ENCODE measurements at places on chromosomes 13 and 19.

DNA sequence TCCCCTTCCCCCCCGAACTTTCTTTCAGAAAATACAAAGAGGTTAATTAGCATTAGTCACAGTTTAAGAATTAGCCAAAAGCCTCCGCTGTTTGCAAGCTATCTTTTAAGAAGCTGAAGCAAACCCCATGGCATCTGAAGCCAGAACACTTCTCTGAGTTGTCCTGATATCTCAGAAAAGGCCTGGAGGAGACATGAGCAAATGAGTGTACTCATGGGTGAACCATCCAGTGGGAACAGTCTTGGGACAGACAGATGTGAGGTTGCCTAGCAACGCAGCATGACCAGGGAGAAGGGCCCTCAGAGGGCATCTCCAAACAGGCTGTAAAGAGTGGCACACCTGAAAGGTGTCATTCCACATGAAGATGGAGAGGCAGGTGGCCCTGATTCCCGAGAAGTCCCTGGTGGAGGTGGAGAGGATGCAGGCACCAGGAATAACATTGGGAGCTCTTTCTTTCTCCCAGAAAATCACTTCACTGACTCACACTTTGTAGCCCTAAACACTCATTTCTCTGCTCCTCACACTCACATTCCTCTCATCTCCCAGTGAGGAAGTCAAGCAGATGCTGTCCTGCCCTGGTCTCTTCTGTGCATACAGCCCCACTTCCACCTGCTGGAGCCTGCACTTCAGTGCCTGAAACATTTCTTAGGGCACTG, 87.0 kb upstream of the TSHZ3 start:
- DNase-seq = no peak

GRCh38 chr19:7333198-7334118, 15.3 kb upstream of the ARHGEF18 start:
- no peak for DNase-seq

GRCh38 chr19:45151821-45152503, 8.8 kb downstream of the NKPD1 start:
- no peak for DNase-seq

DNA sequence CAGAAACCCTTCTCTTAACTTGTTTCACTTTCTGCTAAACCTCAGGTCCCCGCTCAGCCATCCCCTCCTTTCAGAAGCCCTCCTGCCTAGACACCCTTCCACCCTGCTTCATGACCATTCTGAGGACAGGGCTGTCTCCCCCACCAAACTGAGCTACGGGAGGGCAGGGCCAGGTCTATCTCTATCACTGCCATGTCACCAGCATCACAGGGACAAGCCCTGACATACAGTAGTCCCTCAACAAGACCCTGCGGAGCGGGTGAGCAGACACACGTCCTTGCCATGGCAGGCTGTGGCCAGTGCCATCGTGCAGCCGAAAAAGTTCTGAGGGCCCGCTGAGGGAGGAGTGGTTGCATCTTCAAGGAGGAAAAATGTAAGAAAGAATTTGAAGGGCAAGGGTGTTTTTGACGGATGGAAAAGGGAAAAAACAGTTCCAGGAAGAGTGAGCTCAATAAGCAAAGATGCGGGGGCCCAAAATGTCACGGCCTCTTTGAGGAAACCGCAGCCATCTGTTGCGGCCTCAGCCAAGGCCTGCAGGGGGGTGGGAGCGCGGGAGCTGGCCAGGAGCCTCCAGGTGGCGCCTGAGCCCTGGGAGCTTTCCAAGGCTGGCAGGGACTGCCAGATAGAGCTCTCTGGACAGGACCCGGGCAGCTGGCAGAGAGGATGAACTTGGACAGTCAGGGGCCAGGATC, 8.1 kb downstream of the PTGIR start:
- DNase-seq = no peak

DNA sequence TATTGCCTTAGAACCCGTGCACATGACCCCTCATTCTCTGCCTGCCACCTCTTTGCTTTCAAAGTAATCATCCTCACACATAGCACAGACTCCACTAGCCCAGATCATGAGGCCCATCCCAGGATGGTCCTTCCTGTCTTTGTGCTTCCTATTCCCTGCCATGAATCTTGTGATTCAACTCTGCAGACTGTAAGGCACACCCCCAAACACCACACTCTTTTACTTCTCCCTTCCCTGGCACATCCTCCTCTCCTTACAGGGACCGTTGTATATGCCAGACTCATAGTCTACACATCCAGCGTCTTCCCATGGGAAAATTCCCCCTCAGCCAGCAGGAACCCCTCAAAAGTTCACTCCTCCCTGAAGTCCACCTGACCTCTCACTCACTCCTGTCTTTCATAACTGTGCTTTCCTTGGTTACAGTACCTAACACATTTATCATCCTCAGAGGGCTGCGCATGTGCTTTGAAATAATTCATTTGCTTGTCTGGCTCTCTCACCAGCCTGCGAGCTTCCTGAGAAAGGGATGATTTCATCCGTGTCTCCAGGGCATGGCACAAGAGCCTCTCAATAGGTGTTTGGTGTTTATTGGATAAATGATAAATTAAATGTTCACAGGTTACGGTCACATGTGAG, 26.8 kb upstream of the LRCH1 start:
- DNase-seq = no peak

DNA sequence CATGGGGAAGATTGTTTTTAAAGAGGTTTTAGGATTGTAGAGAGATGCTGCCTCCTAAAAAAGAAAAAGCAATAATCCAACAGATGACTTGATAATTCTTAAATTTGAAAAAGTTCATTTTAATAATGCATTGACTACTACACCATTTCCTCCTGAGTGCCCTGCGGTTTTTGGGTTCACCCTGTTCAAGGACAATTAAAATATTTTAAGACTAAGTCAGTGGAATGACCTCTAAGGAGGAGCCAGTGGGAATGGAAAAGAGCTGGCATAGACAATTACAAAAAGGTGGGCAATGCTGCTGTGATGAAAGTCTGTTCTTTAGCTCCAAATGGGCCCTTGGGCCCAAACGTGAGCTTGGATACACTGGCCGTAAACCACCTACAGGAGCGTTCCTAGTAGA, 217.8 kb downstream of the LHFPL6 start:
- no peak for DNase-seq

DNA sequence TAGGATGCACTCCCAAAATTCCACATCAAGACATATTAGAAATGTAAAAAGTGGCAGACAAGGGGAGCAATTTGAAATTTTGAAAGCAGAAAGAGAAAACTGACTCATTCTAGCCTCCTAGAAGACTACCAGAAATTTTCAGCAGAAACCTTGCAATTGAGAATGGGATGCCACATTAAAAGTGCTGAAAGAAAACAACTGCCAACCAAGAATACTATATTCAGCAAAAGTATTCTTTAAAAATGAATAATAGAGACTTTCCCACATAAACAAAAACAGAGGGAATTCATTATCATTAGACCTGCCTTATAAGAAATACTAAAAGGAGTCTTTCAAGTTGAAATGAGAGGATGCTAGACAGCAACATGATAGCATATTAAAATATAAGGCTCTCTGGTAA, 78.3 kb upstream of the HTR2A start:
- no peak for DNase-seq

Measured in fibroblast of skin of left biceps (primary cell).